ENCODE measurements at places on chromosomes 5 and 9.

- no peak for DNase-seq
Measured at GRCh38 chr5:168570490-168571328, 8.5 kb downstream of the PANK3 start.

GRCh38 chr5:150245111-150245789, 44.3 kb downstream of the CAMK2A start:
- DNase-seq = no peak

GRCh38 chr5:149674686-149675085, 55.4 kb upstream of the PPARGC1B start:
- DNase-seq = no peak

- DNase-seq = no peak
Measured at GRCh38 chr5:153903321-153903720, 135.4 kb downstream of the FAM114A2 start.

All from NCI-H1930 (cell line).